ENCODE measurements at places on chromosomes 6 and 20.

- DNase-seq = no peak
These were observed 22.4 kb upstream of the FKBP1C start for GRCh38 chr6:63188828-63189227.

- DNase-seq = no peak
These were observed 147.9 kb downstream of the SOX4 start for GRCh38 chr6:21741221-21742109.

GRCh38 chr20:22404419-22405170 is 179.8 kb downstream of the FOXA2 start:
- no peak for DNase-seq

GRCh38 chr20:19765266-19765665 is 7.2 kb downstream of the RIN2 start:
- no peak for DNase-seq

DNA sequence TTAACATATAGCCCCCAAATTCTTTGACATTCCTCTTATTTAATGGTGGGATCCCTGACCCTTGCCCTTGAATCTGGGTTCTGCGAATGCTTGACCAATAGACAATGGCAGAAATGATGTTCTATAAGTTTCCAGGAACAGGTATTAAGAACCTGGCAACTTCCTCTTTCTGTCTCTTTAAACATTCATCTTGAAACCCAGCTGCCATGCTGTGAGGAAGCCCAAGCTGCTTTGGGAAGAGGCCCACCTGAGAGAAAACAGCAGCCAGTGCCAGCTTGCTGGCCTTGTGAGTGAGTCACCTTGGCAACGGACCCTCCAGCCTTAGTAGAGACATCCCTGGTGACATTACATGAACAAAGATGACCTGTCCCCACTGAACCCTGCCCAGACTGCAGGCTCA is 45.2 kb upstream of the RALY start:
- no peak for DNase-seq

- DNase-seq = no peak
These were observed 74.0 kb upstream of the RALGAPA2 start for GRCh38 chr20:20786428-20786827.

DNA sequence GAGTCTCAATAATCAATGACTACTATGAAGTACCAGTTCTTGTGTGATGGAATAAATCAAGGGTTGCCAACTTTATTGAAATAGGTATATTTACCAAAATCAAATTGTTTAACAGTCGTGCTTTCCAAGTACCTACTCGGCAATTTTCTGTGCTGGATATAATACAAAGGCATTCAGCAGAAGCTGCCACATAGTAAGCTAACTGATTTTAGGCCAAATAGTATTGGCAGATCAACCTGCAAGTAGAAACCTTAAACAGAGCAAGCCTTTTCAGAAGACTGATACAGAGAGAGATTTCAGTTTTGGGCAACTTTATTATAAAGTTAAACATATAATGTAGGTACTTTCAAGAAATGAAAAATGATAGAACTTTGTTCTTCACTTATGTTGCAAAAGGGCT is 174.6 kb downstream of the ASCC3 start:
- DNase-seq = no peak

DNA sequence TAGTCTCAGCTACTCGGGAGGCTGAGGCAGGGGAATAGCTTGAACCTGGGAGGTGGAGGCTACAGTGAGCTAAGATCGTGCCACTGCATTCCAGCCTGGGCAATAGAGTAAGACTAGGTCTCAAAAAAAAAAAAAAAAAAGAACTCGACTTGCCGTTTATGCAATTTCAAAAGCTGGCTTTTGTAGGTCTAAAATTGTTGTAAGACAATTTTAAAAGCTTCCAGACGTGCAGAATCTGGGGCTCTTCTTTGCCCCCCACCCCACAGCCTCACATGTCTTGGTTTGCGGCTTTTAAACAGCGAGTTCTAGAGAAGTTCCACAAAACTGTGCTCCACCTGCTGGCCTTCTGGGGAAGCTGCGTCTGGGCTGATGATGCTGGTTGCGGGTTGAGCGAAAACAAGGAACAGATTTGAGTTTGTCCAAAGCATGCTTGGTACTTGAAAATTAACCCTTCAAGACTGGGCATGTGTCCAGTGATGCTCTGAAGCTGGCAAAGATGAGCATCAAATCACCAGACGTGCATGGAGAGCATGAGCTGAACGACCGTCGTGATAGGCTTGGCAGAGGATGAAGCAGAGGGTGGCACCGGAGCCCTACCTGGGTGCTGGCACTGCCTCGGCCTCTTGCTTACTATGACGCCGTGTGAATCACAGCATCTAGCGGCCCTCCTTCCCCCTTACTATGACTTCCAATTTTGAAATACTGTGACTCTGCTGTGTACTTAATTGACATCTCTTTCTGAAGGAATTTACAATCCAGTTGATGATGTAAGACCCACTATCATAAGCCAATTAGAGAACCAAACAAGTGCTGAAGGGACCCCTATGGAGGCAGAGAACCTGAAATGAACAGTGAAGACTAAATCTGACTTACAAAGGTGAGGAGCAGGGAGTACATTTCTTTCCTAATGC is 171.4 kb downstream of the GMPR start:
- DNase-seq = peak; percentile 60

DNA sequence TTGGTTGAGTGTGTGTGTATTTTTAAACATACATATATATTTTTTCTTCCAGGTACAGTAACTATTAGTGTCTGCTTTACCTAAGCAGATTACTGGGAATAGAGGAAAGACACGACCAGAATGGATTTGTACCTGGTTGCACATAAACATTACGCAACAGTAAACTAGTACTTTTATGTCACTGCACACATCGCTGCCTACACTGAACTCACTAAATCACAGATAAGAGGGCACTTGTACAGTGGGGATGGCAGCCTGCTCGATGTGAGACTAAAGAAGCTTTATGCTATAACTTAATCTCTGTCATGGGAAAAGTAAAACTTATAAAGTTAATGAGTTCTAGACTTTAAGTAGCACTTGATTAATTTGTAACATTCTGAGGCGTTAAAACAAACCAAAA is 89.5 kb upstream of the SIM1 start:
- DNase-seq = no peak

DNA sequence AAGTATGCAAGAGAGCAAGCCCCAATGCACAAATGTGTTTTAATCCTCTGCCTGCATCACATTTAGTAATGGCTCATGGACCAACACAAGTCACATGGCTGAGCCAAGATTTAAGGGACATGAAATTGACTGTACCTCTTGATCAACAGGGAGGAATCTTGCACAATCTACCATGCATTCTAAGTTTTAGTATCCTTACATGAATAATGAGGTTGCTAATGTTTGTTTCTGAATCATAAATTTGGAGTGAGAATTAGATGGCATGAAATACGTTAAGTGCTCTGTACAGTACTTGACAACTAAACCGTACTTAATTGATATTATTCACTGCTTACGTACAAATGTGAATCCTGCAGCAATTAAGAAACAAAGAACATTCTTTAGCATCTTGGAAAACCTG is 553.8 kb upstream of the JAG1 start:
- DNase-seq = no peak

GRCh38 chr6:107337191-107337741 is 122.1 kb downstream of the PDSS2 start:
- no peak for DNase-seq

GRCh38 chr6:19413323-19413722 is 423.8 kb upstream of the ID4 start:
- no peak for DNase-seq

DNA sequence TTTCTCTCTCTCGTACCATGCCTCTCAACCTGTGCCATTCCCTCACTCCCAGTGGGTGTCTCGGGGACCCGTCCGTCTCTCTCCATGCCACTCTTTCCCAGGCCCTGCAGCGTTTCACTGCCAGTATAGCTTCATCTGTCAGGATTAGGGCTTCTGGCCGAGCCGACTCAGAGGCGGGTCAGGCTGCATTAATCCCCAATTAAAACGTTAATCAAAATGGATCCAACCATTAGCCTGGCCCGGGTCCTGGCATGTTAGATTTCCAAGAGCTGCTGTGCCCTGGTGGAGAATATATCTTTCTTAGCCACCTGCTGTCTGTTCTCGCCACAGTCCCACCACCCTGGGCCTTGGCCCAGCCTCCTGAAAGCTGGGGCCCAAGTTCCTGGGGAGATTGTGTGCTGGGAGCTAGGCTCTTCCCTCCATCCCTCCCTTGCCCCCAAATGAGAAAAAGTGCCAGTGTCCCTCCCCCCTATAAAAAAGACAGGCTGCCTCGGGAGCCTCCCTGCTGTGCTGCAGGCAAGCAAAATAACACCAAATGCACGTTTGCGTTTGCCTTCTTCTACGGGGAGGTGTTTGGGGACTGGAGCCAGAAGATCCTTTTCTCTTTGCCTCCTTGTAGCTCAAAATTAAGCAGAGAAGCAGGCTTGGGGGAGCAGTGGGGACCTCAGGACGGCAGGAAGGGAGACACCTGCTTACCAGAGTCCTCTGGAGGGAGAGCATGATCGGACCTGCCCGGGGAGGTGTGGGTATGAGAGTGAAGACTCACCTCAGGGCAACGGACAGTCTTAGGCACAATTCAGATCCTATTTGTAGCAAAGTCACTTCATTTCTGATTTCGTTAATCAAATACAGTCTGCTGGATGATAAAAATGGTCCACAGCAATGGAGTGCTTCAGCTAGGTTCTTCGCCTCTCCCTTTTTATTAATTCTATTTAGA is 3.0 kb downstream of the KCNG1 start:
- DNase-seq = no peak

DNA sequence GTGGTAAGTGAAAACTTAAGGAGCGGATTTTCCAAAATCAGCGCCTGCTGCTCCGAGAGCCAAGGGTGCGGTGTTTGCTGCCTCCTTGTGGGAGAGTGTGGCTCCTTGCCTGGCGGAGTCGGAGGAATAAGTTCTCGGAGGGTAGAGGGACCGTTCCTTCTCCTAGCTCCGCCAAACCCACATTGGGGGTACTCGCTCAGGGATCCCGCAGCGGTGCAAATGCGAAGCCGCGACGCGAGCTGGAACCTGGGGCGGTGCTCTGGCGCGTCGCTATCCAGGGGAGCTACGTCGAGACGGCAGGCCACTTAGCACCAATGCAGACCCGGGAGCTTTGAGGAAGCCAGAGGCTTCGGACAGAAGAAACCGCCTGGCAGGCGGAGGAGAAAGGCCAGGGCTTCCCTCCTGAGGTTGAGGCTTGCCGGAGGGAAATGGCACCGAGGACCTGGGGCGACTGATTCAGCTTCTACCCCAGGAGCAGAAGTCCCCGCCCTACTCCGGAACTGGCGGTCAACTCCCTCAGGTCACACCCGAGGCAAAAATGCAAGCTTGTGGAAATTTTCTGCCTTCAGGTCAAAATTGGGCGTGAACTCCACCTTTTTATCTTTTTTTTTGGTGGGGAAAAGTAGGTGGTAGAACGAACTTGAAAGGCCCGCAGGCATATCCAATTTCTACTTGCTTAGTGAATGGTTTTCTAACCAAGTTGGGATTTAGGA is 5.7 kb upstream of the DDX43 start:
- peak; percentile 45 for DNase-seq

DNA sequence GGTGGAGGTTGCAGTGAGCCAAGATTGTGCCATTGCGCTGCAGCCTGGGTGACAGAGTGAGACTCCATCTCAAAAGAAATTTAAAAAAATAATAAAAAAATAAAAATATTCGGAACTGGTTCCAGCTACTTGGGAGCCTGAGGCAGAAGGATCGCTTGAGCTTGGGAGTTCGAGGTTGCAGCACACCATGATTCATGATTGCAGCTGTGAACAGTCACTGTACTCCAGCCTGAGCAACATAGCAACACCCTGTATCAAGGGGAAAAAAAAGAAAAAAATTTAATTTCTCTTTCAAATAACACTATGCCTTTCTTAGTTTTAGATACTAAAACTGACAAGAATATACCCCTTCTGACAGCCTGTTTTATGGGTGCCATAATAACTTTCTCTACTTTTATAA is 10.5 kb downstream of the KDM1B start:
- DNase-seq = no peak

GRCh38 chr20:46213946-46214823 is 94.1 kb downstream of the CDH22 start:
- DNase-seq = no peak

DNA sequence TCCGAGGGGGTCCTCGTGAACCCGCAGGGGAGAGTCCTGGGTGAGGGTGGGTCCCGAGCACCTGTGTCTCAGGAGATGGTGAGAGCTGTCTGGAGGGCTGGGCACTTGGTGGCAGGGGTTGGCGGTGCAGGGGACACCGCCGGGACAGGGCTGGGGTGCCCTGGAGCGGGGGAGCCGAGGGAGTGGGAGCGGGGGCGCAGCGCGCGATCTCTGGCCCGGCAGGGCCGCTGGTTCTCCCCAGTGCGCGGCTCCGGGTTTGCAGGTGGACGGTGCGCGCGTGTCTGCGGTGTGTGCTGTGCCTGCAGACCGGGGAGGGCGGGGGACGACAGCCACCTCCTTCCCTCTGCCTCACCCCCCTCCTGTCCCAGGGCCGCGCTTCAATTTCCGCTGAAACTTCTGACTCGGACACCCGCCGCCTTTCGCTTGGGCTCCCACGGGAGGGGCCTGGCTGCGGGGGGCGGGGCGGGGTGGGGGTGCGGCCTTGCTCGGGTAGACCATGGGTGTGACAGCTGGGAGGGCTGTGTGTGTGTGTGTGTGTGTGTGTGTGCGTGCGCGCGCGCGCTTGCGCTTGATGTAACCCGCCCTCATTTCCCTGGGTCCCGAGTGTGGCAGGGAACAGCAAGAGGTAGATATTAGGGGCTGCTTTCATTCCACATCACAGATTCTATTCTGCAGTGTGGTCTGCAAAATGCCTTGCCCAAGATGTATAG is 1.2 kb downstream of the TRIB3 start:
- DNase-seq = peak; percentile 74

Measured in activated T-cell treated with anti-CD3 and anti-CD28 coated beads, Interleukin-2, amount 50 U/mL, for 1 hour (primary cell).